AG10803 (cell line): ENCODE measurements at places on chromosomes 12 and 14.
A peak's percentile ranks its signal among the peaks of the same experiment; 100 is the strongest.

GRCh38 chr12:19645823-19646222, 206.5 kb downstream of the AEBP2 start:
- DNase-seq: no peak

DNA sequence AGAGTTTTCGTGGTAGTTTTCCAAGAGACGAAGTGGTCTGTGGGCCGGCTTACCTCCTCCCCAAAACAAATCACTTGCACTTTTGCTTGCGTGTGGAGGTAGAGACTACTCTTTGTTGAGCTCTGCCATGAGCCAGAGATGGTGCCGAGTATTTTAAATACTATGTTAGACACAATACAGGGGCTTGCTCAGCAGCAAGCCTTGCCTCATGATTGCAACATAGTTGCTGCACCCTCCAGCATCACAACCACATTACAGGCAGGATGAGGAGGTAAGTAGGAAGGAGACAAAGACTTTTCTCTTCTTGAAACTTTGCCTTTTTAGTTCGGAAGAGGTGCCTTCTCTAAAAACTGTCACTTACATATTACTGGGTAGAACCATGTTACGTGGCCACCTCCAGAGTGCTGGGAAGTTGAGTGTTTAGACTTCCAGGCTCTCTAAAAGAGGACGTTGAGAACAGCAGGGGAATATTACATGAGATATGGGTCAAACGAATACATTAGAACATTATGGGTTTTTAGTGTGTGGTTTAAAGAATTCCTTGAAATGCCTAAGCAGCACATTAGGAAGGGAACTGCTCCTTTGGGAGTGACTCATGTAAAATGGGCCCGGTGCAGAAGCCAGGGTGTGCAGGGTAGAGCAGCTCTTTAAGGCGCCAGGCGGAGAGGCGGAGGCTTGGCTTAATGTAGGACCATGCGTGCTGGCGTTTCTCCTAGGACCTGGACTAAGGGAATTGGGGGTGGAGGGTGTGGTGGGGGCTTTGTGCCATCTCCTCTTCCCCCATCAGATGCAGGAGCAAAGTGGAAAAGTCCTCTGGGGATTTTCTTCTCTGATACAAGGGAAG, 110.6 kb upstream of the PRMT8 start:
- DNase-seq: peak; percentile 33

DNA sequence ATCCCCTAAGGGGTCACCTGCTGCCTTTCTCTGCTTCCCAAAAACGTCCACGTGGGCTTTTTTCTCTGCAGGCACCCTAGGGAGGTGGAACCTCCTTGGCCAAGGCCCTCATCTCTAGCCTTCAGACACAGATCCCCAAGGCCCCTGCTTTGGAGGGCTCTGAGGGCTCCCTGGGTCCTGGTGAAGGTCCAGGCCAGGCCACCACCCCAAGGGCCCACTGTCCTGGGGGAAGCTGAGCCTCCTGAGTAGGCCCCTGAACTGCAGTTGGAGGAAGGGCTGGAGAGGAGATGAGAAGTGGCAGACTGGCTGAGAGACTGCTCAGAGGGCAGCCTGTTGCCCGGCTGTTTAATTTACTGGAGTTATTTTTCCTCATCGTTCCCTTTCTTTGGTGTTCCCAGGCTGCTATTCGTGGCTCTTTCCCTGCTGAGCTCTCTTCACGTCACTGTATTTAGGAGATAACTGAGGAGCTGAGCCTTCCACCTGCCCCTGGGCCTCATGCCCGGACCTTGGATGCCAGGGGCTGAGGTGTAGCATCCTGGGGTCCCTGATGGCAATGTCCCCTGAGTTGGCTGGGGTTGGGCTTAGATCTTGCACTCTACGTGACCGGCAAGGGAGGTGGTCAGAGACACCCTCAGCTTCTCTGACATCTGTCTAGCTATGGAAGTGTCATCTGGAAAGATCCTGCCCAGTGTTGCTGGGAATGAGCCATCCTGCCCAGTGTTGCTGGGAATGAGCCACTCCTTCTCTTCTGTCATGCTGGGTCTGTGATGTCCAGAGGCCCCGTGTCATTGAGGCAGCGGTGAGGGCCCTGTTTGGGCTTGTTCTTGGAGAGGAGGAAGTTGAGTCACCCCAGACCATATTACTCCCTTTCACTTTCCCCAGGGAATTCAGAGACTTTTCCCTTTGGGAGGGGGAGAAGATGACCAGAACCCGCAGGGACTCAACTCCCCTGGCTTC, 139.8 kb downstream of the TSPAN9 start:
- DNase-seq: peak; percentile 72

GRCh38 chr12:103050273-103050672, 92.8 kb downstream of the ASCL1 start:
- DNase-seq: no peak

- DNase-seq: no peak
Observed at GRCh38 chr12:69684466-69684865, 14.6 kb downstream of the BEST3 start.

- DNase-seq: peak; percentile 75
Observed at GRCh38 chr12:54220092-54220557, 31.3 kb upstream of the SMUG1 start.

DNA sequence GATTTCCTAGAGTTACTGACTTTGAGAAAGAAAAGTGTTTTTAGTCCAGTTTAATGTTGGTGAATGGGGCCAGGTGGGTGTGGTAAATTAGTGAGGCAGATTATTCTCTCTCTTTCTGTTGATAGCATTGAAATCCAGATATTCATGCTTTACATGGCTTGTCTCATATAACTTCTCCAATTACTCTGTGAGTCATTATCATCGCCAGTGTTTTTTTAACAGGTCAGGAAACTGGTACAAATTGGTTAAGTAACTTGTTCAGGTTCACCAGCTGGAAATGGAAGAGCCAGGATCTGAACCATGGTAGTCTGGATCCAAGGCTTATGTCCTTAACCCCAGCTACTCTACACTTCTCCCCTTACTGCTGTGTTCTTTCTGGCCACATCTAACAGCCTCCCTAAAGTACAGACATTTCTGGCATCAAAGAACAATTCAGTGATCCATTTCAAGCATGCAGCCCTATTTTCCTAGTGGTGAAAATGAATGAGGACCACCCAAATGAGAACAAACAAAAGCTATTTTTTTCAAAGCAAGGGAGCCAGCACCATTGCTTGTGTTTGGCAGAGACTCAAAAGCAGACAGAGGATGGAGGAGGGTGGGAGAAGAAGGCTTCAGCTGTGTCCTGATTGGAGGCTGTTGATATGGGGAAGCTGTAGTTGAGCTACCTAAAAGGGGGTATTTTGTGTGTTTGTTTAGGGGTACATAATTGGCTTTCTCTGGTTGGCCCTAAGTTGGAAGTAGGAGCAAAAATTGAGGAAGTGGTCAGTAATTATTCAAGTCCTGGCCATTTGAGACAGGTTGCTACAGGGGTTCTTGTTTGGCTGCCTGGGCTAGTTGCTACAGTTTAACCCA, 1.7 kb downstream of the IRAK3 start:
- DNase-seq: no peak

DNA sequence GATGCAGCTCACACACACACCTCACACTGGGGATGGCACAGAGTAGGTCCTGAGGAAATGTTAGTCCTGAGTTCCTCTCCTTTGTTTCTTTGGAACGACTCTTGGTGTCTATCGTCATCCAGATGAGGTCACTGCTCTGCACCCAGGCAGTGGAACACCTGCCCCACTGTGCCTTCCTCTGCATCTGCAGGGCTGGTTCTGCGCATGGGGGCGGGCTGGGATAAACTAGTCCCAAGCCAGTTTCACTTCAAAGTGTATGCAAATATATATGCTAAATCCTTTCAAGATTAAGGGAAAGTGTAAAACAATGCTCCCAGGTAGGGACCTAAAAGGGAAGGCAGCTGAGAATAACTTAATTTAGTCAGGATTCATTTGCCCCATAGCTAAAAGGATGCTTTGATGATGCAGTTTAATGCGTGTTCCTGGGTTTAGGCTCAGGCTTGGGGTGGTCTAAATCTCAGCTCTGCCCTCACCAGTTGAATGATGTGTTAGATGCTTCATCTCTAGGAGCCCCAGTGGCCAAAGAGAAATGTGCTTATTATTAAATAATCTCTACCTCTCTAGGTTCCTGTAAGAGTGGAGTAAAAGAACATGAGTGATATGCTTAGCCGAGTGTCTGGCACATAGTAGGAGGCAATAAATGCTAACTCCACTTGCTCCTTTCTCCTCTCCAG, 47.1 kb upstream of the OVCH1 start:
- DNase-seq: no peak

GRCh38 chr12:128111951-128112350, 155.0 kb upstream of the TMEM132C start:
- DNase-seq: no peak

- DNase-seq: no peak
Observed at GRCh38 chr12:124631681-124632256, 64.4 kb upstream of the NCOR2 start.

DNA sequence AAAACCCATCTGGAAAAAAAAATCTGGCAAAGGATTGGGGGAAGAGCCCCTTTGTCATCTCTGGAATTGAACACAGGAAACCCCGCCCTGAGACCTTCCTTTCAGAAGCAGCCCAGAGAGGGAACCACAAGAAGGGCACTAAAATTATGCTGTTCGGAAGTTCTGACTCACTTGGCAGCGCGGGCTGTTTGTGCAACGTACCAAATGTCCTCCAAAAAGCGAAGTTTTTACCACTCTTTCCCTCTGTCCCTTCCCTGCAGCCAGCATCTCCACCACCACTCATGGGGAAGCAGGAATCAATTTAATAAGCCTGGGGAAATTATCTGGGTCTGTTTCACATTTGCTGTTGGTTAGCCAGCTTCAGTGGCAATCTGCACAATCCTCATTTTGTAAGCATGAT, 3.2 kb upstream of the SYNE3 start:
- peak; percentile 92 for DNase-seq

DNA sequence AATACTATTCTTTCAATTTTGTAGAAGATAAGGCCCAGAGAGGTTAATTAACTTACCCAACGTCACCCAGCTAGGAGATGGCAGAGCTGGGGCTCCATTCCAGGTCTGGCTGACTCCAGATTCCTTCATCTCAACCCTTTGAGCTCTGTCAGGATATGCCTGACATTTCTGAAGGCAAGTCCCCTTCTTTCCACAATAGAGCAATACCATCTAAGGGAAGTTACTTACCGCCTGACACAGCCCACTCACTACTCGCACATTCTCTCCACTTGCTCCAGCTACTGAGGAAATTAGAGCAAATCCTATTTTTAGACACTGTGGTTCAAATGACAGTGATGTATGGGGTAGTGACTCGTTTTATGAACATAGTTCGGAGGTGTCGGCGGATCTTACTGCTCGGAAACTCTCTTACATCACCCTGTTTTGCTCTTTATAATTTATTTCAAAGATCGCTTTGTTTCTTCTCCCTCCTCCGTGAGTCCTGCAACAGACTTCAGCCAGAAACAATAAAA, 2.0 kb upstream of the WSCD2 start:
- DNase-seq: no peak

DNA sequence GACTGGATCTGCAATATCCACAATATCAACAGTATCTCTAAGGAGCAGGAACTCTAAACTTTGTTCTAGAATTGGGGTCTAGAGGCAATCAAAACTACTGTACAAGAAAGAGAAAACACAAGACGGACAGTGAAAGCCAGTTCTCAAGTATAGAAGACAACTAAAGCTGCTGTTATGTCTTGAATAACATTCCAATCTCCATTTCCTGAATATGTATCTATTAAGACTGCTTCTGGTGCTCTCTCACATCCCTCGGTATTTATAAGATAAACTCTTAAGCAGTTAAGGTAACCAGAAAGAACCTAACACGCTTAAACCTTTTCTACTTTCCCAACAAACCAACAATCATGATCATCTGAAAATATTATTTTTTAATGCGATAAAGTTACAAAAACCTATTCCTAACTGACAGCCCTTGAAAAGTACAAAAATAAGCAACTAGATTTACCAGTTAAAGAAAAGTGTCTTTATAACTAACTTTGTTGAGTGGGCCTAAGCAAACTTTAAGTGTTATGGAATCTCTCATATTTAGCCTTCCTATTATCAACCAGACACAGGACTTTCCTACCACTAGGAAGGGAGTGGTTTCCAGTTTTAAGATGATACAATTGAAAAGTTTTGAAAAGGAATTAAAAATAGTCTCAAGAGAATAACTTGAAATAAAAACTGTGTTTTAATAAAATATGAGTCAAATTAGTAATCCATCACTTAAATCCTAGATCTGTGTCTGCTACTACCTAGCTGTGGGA, 30.7 kb downstream of the NUMB start:
- no peak for DNase-seq

DNA sequence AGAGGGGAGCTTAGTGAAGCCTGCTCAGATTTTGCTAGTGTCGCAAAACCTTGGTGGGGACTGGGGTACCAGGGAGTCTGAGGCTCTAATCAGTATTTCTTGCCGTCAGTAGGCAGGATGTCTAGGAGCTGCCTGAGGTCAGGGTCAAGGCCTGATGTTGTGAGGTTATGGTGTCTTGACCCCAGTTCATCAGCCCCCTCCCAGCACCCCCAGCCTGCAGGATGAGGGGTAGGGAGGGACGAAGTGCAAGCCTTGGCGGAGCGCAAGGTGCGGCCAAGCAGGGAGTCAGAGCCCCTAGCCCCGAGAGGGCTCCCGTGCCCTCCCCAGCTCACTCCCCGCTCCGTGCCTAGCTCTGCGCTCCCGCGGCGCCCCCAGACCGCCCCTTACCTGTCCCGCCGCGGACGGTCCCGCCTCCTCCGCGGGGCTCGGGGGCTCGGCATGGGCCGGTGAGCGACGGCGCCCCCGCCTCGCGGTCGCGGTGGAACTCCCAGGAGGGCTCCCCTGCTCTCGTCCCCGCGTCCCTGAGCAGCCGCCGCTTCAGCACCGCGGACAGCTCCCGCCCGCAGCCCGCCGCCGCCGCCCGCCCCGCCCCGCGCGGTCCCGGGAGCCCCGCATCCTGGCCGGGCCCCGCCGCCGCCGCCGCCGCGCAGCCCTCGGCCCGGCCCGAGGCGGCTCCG, 347 bp downstream of the SYNDIG1L start:
- no peak for DNase-seq

DNA sequence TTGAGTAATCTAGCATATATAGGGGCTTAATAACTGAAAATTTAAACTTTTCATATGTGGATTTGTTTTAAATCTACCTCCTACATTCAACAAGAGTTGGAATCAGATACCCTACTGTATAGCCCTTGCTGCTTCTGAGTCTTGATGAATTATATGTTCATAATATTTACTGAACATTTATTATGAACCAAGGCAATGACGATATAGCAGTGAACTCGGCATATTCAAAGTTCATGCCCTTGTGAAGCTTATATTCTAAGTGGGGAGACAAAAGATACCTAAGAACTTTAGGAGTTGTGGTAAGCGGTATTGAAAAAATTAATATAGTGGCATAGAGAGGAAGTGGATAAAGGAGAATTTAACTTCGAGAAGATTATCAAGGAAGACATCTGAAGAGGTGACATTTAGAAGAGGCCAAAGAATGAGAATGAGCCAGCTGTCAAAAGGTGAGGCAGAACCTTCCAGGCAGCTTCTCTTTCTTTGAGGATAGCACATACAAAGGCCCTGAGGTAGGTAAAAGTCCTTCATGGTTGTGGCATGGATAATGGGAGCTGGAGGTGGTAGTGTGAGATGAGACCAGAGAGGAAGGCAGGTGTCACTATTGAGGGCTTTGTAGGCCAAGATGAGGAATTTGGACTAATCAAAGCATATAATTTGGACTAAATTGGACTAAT, 10.2 kb downstream of the EID3 start:
- DNase-seq: no peak

GRCh38 chr14:35534208-35534872, 376 bp downstream of the INSM2 start:
- DNase-seq: no peak

GRCh38 chr12:10986812-10987211, at the start of gene TAS2R50:
Gene TAS2R50, minus strand, starts transcription at chr12:10986912. Its CDS starts 52 bp downstream, at chr12:10986860.
- DNase-seq: no peak

GRCh38 chr14:50658203-50658602, 9.9 kb downstream of the SAV1 start:
- DNase-seq: peak; percentile 69
